ENCODE measurements at places on chromosomes 12 and 14. TPM values are rescaled to one million over a fixed set of nuclear protein-coding genes. Genes with fewer than 3 reads are reported as not detected.

SLC8A3 gene
- total RNA-seq, result not detected

PAPLN gene
- 10.4 TPM for total RNA-seq

UTP20 gene
- 16.4 TPM for total RNA-seq

KRT6B gene
- 0.06 TPM for total RNA-seq

CCDC38 gene
- total RNA-seq, result 0.06 TPM

VEZT gene
- total RNA-seq, result 64.2 TPM

CYP46A1 gene
- 0.14 TPM for total RNA-seq

KLRG1 gene
- total RNA-seq, result 2.0 TPM

FBLN5 gene
- 1.5 TPM for total RNA-seq

HECTD1 gene
- 62.6 TPM for total RNA-seq

CLEC9A gene
- total RNA-seq, result not detected

REC8 gene
- 4.9 TPM for total RNA-seq

MANSC1 gene
- total RNA-seq, result 4.8 TPM

OXA1L gene
- 165 TPM for total RNA-seq

CLEC4D gene
- total RNA-seq, result not detected

FAM181A gene
- total RNA-seq, result not detected

NGB gene
- total RNA-seq, result not detected

GLI1 gene
- total RNA-seq, result 9.9 TPM

RNASE7 gene
- not detected for total RNA-seq

TAPBPL gene
- total RNA-seq, result 4.0 TPM

TFCP2 gene
- 20.6 TPM for total RNA-seq

ZC2HC1C gene
- total RNA-seq, result 2.9 TPM
